ENCODE measurements at places on chromosomes 2 and 18. TPM values are rescaled to one million over a fixed set of nuclear protein-coding genes. Genes with fewer than 3 reads are reported as not detected.
A peak's percentile ranks its signal among the peaks of the same experiment; 100 is the strongest.

GRCh38 chr2:105540642-105541041 is 141.8 kb upstream of the FHL2 start:
- H3K27ac ChIP-seq = no peak overlapping the region
- peaks cover 20% of the 10 kb centered on the region for H3K27me3 ChIP-seq
- peaks cover under 1% of the 10 kb centered on the region for H3K4me1 ChIP-seq
- H3K4me3 ChIP-seq = no peak overlapping the region
- no peaks in the 10 kb centered on the region for H3K36me3 ChIP-seq

DNA sequence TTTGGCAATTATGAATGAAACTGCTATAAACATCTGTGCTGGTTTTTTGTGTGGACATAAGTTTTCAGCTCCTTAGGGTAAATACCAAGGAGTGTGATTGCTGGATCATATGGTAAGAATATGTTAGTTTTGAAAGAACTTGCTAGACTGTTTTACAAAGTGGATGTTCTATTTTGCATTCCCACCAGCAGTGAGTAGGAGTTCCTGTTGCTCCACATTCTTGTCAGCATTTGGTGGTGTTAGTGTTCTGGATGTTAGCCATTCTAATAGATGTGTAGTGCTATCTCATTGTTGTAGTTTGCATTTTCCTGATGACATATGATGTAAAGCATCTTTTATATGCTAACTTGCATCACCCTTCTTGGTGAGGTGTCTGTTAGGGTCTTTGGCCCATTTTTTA is 304.6 kb downstream of the NUP35 start:
- DNase-seq = no peak
- H3K4me1 ChIP-seq = no peaks in the 10 kb centered on the region
- no peak overlapping the region for H3K27ac ChIP-seq
- H3K27me3 ChIP-seq = no peaks in the 10 kb centered on the region

DNA sequence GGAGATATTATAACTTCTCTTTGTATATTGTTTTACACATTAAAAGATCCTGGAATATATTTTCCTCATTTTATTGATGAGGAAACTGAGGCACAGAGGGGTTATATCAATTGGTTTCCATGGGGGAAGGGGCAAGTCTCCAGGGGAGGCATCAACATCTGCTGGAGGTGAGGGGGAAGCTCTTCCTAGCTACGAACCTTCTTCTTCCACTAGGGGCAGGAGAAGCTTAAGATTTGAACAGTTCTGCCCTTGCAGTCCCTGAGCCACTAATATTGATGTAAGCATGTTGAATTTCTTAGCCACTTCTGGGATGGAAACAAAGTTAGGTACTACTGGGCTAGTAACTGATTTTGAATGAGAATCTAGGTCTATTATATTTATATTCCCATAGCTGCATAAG is 140.1 kb upstream of the AQP4 start:
- H3K36me3 ChIP-seq = no peaks in the 10 kb centered on the region
- H3K4me1 ChIP-seq = no peaks in the 10 kb centered on the region
- no peak overlapping the region for H3K4me3 ChIP-seq
- no peak for DNase-seq
- no peak overlapping the region for H3K27ac ChIP-seq

DNA sequence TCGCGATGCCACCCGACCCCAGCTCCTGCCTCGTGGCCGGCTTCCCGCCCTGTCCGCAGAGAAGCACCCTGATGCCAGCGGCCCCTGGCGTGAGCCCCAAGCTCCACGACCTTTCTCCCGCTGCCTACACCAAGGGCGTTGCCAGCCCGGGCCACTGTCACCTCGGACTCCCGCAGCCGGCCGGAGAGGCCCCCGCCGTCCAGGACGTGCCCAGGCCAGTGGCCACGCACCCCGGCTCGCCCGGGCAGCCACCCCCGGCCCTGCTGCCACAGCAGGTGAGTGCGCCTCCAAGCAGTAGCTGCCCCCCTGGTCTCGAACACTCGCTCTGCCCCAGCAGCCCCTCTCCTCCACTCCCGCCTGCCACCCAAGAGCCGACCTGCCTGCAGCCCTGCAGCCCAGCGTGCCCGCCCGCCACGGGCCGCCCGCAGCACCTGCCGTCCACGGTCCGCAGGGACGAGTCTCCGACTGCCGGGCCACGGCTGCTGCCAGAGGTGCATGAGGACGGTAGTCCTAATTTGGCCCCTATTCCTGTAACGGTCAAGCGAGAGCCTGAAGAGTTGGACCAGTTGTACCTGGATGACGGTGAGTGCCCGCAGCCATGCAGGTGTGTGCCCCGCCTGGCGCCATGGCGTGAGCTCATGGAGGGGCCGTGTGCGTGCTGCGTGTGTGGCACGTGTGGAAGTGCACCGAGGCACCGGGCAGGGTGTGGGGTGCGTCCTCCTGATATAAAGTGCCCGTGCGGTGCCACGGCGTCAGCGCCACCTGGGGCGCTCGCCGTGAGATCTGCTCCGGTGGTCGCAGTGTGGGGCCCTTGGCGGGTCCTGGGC is 90.8 kb downstream of the NFATC1 start:
- peaks cover 35% of the 10 kb centered on the region for H3K4me1 ChIP-seq
- no peaks in the 10 kb centered on the region for H3K36me3 ChIP-seq
- peak overlapping the region; percentile 94 for H3K27ac ChIP-seq
- peak; percentile 85 for DNase-seq
- no peaks in the 10 kb centered on the region for H3K27me3 ChIP-seq
- no peak overlapping the region for H3K4me3 ChIP-seq

DNA sequence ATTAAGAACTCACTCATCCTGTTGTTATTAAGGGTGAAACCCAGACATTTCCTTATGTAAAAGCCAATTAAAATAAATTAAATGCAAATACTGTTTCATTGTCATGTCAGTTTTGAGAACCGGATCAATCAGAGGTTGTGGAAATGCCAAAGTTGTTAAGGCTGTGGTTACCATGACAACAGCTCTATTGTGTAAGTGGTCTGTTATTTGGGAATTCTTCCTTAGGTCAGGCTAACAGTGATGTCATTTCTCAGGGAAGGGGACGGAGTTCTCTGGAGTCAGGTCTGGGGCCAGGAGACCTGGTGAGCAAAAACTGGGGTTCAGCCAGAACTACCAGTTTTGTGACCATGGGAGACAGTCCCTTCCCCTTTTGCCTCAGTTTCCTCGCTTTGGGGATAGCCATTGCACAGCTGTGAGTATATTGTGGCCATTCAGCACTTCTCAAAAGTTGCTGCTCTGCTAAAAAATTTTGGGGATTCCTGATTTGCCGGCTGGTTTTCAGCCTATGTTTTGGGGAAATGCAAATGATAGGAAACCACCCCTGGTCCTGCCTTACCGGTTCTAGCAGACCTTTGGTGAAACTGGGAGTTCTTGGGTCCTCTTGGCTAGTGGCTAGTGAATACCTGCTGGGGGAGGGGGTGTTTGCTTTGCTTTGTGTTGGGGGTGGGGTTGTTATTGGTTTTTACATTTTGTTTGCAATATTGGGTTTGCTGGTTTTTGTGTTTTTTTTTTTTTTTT is 21.6 kb downstream of the HPCAL1 start:
- peaks cover 3% of the 10 kb centered on the region for H3K36me3 ChIP-seq
- H3K27me3 ChIP-seq = no peaks in the 10 kb centered on the region
- no peak overlapping the region for H3K27ac ChIP-seq
- peaks cover 21% of the 10 kb centered on the region for H3K4me1 ChIP-seq

DNA sequence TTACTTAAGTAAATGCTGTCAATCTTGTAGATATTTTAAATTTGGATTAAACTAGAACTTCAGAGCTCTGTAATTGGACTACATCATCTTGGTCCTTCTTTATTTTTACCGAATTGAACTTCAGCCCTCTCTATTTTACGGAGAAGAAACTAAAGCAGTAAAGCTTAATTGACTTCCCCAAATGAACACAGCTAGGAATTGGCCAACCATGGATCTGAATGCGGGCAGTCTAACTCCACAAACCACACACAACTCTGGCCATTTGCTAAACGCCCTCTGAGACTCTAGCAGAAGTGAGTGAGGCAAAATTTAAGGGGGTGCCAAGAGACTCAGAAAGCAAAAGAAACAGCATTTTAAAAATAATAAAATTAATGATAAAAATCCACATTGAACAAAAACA is 86.3 kb upstream of the KCTD1 start:
- no peaks in the 10 kb centered on the region for H3K36me3 ChIP-seq
- H3K27ac ChIP-seq = no peak overlapping the region
- no peak for DNase-seq
- H3K4me3 ChIP-seq = no peak overlapping the region

GRCh38 chr18:32152705-32153448 is 37.0 kb upstream of the MEP1B start:
- peaks cover 37% of the 10 kb centered on the region for H3K27me3 ChIP-seq
- H3K4me1 ChIP-seq = no peaks in the 10 kb centered on the region
- no peaks in the 10 kb centered on the region for H3K36me3 ChIP-seq
- H3K4me3 ChIP-seq = no peak overlapping the region

DNA sequence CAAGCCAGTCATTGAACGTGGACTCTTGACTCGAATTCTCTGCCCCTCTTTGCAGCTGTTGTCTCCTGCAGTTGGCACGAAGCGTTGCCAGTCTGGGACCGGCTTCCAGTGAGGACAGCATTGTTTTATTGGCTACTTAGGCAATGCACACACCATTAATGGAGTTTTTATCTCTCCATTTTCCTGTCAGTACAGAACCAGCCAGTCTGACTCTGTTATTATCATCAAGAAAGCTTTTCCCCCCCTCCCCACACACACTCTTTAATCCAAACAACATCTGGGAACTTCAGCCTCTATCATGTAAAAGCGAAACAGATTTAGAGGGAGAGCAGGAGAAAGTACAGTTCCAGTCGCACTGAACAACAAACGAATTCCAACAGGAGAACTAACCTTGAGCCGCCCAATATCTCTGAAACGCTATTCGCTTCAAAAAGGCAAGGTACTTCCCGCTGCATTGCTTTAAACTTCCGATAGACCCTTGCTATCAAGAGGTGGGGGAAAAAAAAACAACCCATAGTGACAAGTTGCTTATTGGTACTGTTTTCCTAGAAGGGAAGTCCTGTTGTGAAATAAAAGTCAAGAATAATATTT is 38.2 kb downstream of the ACVR1 start:
- no peak for DNase-seq
- H3K27me3 ChIP-seq = no peaks in the 10 kb centered on the region
- H3K27ac ChIP-seq = peak overlapping the region; percentile 91
- peak overlapping the region; percentile 50 for H3K4me3 ChIP-seq
- H3K36me3 ChIP-seq = peaks cover 6% of the 10 kb centered on the region

- H3K4me3 ChIP-seq = no peak overlapping the region
- H3K4me1 ChIP-seq = no peaks in the 10 kb centered on the region
- H3K27ac ChIP-seq = no peak overlapping the region
- H3K27me3 ChIP-seq = peaks cover 19% of the 10 kb centered on the region
- DNase-seq = no peak
- H3K36me3 ChIP-seq = no peaks in the 10 kb centered on the region
Measured at GRCh38 chr2:212609479-212609878, 70.9 kb upstream of the ERBB4 start.

DNA sequence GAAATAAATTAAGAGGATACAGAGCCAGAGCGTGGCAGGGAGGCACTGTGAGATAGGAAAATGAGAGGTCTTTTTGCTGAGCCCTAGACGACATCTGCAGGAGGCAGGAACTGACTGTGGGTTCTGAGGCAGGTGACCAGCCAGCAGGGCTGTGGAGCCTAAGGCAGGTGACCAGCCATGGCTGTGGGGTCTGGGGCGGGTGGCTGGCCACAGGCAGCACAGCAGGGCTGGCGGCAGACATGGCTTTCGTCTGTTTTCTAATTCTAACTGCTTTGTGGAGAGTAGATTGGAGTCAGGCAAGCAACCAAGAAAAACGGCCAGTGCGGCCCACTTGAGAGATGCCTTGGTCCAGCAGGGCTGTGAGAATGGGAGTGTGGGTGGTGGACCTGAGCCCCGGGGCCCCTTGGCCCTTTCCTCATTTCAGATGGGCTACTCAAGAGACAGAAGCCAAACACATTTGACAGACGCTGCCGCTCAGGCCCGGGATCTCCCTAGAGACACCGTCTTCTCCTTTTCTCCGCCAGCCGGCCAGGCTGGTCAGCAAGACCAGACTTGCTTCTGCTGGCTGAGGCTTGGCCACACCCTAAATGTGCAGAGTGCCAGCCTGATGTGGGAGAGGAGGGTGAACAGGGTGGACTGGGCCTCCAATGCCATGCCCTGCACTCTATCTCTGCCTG is 19.7 kb upstream of the GNAL start:
- H3K27me3 ChIP-seq = peaks cover 38% of the 10 kb centered on the region
- no peaks in the 10 kb centered on the region for H3K4me1 ChIP-seq
- H3K36me3 ChIP-seq = no peaks in the 10 kb centered on the region
- no peak overlapping the region for H3K27ac ChIP-seq
- H3K4me3 ChIP-seq = no peak overlapping the region
- DNase-seq = peak; percentile 81

GRCh38 chr18:21262979-21263378 is 20.9 kb downstream of the GREB1L start:
- H3K4me1 ChIP-seq = peaks cover 10% of the 10 kb centered on the region
- peaks cover 59% of the 10 kb centered on the region for H3K27me3 ChIP-seq
- DNase-seq = no peak
- no peak overlapping the region for H3K4me3 ChIP-seq
- no peaks in the 10 kb centered on the region for H3K36me3 ChIP-seq

DNA sequence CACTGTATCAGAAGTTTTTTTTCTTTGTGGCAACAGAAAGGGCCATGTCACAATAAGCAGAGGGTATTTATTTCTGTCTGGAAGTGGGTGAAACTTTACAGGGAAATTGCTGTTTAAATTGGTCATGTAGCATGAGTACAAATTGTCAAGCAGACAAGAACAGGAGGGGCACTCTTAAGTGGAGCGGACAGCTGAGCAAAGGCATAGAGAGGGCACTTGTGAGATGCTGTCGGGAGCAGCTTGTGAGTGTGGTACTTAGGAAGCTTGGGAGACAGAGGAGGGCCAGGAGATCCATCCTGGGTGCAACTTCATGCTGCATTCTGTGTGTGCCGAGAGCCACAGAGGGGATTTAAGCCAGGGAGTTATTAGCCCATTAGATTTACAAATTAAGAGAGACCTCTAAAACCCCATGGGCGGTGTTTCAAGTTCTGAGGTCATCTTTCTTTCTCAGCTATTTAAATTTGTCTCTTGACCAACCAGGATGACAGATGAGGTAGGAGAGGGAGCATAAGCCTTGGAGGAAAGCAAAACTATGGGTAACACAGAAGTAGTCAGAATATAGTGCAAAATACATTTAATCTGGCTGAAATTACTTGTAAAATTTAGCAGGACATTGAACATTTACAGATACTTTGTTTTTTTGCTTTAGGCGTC is 30.4 kb downstream of the INPP4A start:
- H3K27me3 ChIP-seq = no peaks in the 10 kb centered on the region
- H3K4me1 ChIP-seq = peaks cover 33% of the 10 kb centered on the region
- DNase-seq = no peak
- no peak overlapping the region for H3K4me3 ChIP-seq
- H3K27ac ChIP-seq = no peak overlapping the region

GRCh38 chr2:152222975-152223637 is 47.5 kb upstream of the STAM2 start:
- H3K4me1 ChIP-seq = peaks cover 26% of the 10 kb centered on the region
- no peak overlapping the region for H3K4me3 ChIP-seq
- no peak for DNase-seq
- H3K27ac ChIP-seq = peak overlapping the region; percentile 42
- H3K36me3 ChIP-seq = no peaks in the 10 kb centered on the region

SLC11A1 gene
- 0.21 TPM for total RNA-seq

TFPI gene
- total RNA-seq = 325 TPM

SERPINE2 gene
- total RNA-seq = 68.3 TPM

CROCC2 gene
- total RNA-seq = not detected

RAB6C gene
- total RNA-seq = not detected

ABCG5 gene
- not detected for total RNA-seq

UGT1A5 gene
- not detected for total RNA-seq

All from osteocyte (in vitro differentiated cells).